ENCODE measurements at places on chromosomes 1 and 21.

DNA sequence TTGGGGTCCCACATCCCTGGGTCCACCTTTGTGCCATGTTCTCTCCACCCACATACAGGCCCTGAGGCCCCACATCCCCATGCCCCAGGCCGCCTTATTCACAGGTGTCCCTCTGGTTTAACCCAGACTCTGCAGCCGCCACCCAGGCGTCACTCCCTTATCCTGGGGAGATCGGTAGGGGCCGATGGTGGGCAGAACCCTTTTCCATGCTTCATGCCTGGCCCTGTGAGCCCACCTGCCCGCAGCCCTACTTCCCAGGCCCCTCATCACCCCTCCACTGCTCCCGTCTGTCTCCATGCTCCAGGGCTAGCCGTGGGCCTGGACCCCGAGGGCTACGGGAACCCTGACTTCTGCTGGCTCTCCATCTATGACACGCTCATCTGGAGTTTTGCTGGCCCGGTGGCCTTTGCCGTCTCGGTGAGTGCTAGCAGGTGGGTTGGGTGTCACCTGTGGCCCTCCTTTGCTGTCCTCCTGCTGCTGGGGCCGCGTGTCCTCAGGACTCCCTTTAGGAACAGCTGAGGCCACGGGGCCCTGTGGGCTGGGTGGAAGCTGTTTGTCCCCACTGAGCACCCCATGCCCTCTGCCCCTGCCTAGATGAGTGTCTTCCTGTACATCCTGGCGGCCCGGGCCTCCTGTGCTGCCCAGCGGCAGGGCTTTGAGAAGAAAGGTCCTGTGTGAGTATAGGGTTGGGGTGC is 12.2 kb downstream of the PSRC1 start:
- DNase-seq: no peak

DNA sequence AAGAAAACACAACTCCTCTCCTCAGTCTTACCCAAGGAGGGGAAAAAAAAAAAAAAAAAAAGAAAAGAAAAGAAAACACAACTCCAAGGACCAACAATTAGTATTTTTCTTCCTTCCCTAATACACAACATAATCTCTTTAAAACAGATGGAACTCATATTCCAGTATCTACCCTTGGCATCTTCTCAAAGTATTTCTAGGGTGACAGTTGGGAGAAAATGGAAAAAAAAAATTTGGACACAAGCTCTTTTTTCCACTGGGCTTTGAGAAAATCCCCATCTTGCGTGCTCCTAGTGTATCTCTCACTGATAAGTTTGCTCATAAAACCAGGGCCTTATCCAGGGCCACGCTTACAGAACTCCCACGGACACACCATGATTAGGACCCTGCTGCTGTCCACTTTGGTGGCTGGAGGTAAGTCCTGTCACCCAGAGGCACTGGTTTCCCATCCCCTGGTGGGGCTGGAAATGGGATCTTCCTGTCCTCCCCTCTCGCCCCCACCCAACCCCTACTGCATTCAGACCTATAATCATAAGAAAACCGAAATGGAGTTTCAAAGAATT is at the start of gene CELA2B:
Gene CELA2B, plus strand, starts transcription at position 353 of the 563 bp plus-strand sequence. Its CDS starts 22 bp downstream, at position 375.
- DNase-seq: no peak

DNA sequence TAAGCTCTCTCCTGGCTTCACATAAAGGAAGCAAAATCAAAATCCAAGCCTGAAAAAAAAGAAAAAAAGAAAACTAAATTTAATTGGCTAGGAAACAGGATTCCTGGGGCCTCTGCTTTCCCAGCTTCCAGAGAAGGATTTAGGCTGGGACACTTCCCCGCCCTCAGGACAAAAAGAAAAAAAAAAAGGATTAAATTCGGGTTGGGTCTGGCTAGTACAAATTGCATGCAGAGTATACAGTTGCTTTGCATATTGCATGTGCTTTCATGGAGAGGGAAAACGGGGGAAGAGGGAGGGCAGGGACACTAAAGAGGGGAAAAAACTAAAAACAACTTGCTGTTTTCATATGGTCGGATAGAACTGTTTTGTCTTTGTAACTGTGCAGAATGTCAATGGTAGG is 42.7 kb downstream of the OLIG1 start:
- no peak for DNase-seq

GRCh38 chr21:45111703-45112102 is 37.3 kb downstream of the ADARB1 start:
- DNase-seq: no peak

DNA sequence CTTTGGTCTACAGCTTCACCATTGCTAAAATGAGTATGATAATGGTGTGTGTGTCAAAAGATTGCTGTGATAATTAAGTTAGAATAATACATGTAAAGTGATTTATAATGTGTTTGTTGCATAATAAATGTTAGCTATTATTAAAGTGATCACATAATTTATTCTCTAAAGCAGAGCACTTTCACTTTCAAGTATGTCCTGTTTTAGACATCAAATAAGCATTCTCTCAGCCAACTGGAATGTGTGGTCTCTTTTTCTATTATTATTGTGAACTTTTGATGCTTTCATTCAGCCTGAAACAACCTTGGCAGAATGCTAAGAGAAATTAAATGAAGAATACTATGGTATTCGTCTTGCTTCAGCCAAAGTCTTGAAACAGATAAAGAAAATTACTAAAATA is 102.8 kb upstream of the COL11A1 start:
- DNase-seq: no peak

DNA sequence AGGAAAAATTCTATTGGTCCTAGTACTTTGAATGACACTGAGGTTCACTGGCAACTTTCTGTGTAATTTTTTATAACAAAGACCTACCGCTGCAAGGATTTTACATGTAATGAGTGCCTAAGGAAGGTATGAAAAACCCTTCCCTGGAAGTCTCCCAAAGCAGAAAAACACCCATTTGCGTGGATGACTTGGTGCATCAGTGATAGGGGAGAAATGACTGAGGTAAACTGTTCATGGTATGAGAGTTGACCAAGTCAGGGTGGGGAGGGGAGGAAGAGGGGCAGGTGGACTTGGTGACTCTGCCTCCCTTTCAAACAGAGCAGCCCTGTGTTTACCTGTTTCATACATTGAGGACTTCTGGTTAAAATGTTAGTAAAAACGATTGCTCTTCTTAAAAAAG is 78.8 kb upstream of the IPO9 start:
- DNase-seq: no peak

DNA sequence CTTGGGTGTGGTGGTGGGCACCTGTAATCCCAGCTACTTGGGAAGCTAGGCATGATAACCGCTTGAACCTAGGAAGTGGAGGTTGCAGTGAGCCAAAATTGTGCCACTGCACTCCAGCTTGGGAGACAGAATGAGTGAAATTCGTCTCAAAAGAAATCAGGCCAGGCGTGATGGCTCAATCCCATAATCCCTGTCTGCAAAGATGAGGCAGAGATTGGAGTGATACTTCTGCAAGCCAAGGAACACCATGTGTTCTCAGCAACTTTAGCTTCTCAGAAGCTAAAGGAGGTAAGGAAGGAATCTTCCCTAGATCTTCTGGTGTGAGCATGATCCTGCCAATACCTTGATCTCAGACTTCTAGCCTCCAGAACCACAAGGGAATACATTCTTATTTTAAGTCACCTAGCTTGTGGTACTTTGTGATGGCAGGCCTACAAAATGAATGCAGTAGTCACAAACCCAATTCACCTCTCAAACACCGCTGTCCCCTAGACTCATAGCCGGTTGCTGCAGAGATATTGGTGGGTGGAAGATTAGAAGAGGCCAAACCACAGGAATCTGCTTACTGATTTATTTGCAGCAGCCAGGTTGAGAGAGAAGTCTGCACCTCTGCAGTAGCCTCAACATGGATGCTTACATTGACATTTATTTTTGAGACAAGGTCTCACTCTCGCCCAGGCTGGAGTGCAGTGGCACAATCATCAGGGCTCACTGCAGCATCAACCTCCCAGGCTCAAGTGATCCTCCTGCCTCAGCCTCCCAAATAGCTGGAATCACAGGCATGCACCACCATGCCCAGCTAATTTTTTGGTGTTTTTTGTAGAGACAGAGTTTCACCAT is 18.6 kb downstream of the L1TD1 start:
- no peak for DNase-seq

DNA sequence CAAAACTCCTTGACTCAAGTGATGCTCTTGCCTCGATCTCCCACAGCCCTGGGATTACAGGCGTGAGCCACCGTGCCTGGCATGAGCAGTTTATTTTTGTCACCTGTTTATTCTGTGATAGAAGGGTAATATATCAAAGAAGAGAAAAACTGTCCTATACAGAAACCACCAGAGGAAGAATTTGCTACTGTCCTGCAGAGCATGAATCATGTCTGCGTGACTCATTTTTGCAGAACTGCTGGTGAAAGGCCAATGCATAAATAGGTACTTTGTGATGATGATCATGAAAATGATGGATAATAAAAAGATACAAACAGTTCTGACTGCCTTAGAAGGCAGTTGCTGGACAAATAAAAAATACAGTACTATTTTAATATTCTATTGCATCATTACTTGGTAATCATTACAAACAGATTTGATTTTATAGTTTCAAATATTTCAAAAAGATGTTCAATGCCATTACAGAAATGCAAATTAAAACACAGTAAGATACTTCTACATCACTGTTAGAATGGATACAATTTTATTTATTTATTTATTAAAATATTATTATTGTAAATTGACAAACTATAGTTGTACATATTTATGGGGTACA is 26.5 kb downstream of the RIPPLY3 start:
- peak; percentile 67 for DNase-seq

GRCh38 chr1:207755846-207756693 is 4.2 kb downstream of the CD46 start:
- no peak for DNase-seq

- peak; percentile 66 for DNase-seq
Observed at GRCh38 chr1:204320382-204320804, 39.3 kb downstream of the PLEKHA6 start.

DNA sequence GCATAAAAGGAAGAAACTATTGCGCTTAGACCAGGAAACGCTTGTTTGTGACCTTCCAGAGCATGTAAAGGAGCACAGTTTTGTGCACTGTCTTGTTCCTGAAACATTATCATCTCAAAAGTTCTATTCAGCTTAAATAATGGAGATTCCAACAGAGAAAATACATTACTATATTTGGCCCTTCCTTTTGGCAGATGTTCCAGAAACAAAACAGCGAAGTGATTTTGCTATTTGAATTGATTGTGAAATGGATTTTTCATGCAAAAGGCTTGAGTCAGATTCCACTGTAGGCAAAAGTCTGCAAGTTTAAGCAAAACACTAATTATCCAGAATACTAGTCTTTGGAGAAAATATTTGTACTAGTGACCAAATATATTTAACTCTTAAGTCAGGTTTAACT is 80.3 kb upstream of the PTBP2 start:
- peak; percentile 19 for DNase-seq

DNA sequence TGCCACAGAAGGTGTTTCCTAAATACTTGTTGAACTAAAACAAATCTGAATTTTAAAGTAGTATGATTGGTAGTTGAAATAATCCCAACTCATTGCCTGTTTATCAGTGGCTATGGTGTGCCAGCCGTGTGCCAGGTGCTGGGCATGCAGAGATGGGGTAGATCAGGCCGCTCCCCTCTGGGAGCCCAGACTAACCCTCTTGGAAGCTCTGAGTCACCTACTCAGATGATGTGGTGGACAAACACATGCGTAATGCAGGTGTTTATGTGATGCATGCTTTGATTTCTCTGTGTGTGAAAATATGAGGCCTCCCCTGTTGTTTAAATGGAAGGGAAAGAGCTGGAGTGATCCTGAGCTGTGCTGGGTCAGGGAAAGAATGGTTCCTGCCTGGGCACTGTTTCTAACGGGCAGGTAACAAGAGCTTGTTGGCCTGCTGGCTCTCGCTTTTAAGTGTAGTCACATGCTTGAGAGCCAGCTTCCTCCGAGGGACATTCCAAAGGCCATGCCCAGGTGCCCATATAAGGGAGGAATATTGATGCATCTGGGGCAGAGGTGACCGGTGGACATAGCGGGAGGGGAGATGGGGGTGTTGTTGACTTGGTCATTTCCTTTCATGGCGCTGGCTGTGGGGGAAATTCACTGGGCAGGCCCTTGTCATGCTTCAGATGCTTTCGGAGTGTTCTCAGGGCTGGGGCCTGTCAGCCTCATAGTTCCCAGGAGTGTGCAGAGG is 10.2 kb downstream of the MFN2 start:
- no peak for DNase-seq

DNA sequence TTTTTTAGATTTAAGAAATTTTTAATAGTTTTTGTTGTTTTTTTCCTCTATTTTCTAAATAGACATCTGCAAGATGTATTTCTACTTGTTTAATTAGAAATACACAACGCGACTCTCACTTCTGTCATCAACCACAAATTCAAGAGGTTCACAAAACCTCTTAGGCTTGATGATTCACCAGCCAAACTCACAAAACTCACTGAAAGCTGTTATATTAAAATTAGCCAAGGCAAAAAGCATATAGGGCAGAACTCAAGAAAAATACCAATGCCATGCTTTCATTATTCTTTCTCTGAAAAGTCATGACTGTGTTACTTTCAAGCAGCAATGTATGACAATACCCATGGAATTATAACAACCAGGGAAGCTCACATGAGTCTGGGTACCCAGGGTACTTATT is 487.0 kb upstream of the RGS18 start:
- no peak for DNase-seq

DNA sequence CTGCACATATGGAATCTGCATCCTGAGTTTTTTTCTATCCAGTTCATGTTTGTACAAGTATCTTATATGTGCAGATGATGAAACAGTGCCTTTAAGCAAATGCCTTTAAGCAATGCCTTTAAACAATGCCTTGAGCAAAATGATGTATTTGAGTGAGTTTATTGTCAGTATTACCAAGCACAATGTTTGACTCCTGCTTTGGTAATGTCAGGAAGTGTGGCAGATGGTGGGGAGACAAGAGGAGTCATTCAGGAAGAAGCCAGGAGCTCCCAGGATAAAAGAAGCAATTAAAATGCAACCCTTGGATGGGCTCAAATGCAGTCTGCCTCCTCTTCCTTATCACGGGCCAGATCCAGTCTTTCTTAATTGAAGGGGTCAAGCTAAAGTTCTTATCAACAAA is 108.7 kb upstream of the KCNJ15 start:
- DNase-seq: no peak

DNA sequence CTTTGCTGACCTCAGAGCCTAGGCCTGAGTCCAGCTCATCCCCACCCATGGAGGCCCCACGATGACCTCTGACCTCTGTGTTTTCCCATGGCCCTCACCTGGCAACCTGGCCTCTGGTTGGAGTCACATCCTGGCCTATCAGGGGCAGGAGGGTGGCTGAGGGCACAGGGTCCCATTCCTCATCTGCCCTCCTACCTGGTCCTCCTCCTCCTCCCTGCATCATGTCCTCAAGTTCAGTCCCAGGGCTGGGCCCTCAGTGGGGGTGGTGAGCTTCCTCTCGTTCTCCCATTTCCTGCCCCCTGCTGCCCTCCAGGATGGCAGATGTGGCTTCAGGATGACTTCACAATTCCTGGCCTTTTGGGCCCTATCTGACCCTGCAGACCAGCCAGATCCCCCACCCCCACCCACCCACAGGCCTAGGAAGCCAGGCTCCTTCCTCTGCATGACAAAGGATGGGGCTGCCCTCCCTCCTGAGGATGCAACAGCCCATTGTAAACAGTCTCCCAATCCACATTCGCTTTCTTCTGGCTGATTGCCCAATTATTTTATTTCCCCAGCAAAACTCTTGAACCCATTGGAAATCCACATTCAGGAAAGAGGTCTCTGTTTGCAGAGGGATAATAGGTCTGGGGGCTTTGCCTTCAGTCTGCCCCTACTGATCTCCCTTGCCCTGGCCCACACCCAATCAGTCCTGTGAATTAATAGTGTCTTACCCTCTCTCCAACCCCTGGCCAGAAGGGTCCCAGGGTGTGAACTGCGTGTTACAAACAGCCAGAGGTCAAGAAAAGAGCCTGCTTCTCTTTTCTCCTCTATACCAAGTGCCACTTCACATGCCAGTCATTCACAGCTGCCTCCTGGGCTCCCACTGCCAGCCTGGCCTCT is 10.3 kb upstream of the LEFTY1 start:
- DNase-seq: no peak

Data from AG08395 (cell line).